GM19239 (cell line): ENCODE measurements at places on chromosomes 7 and 10.

DNA sequence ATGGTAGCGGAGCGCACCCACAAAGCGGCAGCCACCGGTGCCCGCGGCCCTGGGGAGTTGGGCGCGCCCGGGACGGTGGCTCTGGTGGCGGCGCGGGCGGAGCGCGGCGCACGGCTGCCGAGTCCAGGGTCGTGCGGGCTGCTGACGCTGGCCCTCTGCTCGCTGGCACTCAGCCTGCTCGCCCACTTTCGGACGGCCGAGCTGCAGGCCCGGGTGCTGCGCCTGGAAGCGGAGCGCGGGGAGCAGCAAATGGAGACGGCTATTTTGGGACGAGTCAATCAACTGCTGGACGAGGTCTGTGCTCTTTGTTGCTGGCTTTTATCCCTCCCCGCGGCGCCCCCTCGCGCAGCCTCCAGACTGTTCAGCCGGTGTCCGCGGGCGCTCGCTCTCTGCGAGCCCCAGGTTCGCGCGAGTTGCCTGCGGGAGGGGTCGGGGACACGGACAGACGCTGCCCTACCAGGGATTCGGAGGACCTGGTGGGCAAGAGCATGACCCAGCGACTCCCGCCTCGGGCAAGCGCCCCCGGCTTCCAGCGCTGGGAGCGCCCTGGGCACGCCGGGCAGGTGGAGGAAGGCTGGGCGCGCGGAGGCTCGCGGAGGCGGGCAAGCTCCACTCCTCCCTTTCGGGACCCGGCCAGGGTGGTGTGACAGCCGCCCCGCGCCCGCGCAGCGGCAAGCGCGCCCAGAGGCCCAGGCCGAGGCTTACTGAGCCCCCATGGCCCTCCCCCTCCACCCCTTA lies 887 bp downstream of the COL13A1 start:
- no peak for DNase-seq

GRCh38 chr10:26627324-26627723 lies 70.2 kb upstream of the PDSS1 start:
- no peak for DNase-seq

DNA sequence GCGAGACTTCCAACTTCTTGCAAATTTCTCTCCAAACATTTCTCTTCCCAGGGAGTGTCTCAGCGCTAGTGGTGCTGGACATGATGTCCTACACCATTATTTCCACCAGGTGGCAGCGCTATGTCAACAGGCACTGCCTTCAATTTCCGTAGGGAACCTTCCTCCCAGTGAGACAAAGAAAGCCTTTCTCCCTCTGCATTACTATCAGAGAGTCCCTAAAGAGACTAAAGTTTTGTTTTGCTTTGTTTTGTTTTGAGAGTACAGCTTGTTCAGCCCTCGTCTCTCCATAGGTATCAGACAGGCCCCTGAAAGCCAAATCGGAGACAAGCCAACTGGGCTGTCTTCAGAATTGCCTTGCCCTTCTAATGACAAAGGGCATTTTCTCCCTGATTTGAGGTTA lies 44.2 kb upstream of the GGCT start:
- peak; percentile 48 for DNase-seq

DNA sequence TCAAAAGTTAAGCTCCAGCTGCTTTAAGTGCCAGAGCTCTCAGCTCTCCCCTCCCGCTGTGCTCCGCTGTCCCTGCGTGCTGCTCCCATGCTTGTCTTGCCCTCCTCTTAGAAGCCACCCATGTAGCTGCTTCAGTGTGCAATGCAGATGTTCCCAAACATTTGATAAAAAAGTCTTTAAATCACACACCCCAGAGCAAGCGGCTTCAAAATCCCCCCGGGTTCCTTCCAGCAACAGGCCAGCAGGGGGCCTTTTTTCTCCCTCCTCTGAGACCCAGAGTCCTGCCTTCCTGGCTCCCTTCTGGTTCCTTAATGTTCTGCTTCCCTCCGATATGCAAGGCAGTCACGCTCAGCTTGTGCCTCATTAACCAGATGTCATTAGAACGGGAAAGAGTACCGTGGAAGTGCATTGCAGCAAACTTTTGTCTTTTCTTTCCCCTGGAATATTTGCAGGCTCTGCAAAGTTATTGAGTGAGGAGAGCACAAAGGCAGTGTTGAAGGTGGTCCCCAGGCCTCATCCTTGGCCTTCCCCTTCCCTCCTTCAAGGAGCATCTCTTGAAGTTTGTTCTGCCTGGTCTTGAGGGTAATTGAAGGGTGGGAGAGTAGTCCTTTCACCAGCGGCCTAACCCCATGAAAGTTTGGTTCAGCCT lies 25.5 kb downstream of the LDB3 start:
- DNase-seq = no peak
